Inflammatory macrophage treated with lipopolysaccharide for 1 hour (primary cell): ENCODE measurements at places on chromosomes 1 and 21.

DNA sequence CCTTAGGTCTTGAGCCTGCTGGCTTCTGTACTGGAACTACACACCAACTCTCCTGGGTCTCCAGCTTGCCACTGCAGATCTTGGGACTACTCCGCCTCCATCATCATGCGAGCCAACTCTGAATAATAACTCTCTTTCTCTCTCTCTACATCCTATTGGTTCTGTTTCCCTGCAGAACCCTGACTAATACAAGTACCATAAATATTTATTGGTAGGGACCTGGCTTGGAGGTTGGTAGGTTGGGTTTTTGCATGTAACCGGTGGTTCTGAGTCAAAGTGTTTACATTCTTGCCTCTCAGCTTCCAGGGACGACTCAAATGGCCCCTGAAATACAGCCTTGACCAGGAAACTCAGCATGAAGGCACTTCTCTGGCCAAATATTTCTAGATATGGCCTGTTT, 110.4 kb downstream of the KCND3 start:
- no peak for DNase-seq

DNA sequence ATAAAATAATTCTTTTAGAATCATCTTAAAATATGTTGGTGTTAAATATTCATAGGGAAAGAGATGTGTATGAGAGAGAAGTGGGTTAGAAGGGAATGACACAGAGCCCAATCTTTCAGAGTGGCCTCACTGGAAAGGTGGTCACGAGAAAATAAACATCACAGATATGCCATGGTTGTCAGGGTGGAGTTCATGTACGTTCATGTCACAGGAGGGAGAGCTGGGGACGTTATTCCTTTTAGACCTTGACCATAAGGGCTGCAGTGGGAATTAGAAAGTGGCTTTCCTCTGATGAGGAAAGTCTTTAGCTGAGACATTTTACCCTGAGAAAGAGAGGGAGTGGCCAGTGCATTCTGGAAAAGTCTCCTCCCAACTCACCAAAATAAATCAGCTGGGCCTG, 90.6 kb upstream of the TNR start:
- DNase-seq: no peak

DNA sequence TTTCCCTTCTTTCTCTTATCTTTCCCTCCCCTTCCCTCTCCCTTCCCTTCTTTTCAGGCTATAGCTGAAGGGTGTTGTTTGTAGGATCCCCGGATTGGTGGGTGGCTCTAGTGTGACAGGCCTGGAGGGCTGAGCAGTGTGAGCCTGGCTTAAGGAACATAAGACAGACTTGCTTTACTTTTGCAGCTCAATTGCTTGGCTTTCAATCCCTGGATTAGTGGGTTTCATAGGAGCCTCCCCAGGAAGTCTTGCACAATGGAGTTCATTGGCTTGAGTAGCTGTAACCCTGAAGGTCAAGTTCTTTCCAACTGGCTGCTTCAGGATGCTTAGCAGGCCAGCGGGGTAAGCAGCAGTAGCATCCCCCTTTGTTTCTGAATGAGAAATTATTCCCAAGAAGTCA, 126.7 kb downstream of the CAMTA1 start:
- no peak for DNase-seq

- no peak for DNase-seq
These were observed 16.5 kb downstream of the BACH1 start for GRCh38 chr21:29315131-29315749.

DNA sequence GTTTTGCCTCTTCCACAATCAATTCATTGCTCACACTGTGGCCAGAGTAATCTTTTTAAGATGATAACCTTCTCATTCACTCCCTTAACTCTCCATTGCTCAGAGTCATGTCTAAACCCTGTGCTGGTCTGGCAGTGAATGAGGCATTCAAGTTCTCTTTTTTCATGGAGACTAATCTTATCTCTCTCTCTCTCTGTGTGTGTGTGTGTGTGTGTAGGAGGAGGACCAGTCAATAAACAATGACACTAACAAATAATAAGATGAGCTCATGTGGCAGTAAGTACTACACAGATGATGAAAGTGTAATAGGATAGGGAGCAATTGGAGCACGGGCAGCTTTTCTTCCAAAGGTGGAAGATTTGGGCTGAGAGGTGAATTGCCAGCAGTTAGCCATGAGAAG, 122.0 kb upstream of the B3GALT2 start:
- no peak for DNase-seq

GRCh38 chr1:9380711-9381110, 88.0 kb downstream of the SPSB1 start:
- DNase-seq: no peak

- DNase-seq: peak; percentile 64
These were observed 109.0 kb downstream of the HIVEP3 start for GRCh38 chr1:41809692-41810091.

DNA sequence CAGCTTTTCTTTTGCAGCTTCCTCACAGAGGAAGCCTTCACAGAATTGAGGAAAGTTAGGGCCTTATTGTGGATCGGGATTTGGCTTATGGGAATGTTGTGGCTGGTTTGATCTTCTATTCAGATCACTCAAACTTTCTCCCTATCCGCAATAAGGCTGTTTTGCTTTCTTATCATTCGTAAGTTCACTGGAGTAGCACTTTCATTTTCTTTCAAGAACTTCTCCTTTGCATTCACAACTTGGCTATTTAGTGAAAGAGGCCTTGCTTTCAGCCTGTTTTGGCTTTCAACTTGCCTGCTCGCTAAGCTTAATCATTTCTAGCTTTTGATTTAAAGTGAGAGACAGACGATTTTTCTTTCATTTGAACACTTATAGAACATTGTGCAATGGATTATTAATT, 181.9 kb upstream of the B3GALT2 start:
- DNase-seq: peak; percentile 12

- DNase-seq: peak; percentile 20
These were observed 229.7 kb upstream of the CACYBP start for GRCh38 chr1:174769961-174770549.

DNA sequence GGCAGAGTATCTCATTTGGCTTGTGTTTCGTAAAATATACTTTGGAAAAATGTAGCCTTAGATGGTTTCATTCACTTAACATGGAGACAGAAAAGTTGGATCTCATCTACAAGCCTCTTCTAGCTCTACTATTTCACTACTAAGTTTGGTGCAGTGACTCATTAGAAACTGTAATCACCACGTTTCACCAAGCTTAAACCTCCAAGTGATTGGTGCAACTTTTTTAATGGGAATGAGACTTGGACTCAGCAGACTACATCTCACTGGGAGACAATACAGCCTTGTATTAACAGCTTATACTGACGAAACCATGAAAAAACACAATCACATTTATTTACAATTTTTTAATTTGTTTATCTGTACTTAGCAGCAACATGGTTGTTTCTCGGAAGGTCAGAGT, 29.9 kb upstream of the NRIP1 start:
- no peak for DNase-seq

DNA sequence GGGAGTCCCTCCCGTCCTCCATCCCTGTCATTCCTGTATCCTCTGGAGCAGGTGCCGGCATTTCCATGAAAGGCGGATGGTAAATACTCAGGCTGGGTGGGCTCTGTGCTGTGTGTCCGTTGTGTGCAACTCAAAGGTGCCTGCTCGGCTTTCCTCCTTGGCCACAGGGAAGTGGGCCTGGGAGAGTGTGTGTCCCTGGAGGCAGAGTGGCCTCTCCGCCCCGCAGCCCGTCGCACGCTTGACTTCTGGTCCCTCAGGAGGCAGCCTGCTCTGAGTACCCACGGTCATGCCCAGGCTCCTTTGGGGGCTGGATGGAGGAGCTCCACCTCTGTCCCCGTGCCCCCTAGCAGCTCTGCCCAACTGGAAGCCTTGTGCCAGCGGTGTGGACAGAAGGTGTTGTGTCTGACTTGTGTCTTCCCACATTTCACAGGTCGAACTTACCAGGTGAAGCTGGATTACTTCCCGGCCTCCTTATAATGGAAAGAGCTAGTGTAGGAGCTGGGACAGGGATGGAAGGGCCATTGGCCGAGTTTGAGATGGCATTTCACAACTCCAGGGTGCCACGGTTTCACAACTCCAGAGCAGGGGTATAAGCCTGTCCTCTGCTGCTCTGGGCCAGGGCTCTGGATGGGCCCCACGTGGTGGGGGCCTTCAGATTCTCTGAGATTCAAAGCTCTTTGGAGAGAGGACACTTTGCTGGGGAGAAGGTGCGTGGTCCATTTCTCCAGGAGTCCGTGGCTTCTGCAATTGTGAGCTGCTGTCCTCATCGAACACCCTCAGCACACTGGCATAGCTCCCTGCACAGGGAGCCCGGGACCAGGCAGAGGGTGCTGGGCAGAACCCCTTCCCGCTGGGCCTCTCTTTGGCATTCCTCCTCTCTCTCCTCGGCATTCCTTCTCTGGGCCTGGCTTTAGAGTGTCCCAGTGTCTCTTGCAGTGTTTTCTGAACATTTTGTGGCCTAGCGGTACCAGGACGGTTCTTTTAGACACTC, 152.7 kb upstream of the COL6A1 start:
- no peak for DNase-seq

DNA sequence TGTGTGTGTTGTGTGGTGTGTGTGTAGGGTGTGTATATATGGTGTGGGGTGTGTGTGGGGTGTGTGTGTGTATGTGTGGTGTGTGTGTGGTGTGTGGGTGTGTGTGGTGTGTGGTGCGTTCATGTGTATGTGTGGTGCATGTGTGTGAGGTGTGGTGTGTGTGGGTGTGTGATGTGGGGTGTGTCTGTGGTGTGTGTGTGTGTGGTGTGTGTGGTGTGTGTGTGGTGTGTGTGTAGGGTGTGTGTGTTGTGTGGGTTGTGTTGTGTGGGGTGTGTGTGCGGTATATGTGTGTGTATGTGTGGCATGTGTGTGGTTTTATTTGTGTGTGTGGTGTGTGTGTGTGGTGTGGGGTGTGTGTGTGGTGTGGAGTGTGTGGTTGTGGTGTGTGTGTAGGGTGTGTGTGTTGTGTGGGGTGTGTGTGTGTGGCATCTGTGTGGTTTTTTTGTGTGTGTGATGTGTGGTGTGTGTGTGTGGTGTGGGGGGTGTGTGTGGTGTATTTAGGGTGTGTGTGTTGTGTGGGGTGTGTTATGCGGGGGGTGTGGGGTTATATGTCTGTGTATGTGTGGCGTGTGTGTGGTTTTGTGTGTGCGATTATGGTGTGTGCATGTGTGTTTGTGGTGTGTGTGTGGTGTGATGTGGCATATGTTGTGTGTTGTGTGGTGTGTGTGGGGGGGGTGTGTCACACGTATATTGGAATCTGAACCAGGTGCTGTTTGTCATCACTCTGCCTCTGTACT, 17.1 kb upstream of the ZBTB21 start:
- no peak for DNase-seq

GRCh38 chr1:18111605-18112297, 4.2 kb downstream of the IGSF21 start:
- no peak for DNase-seq

DNA sequence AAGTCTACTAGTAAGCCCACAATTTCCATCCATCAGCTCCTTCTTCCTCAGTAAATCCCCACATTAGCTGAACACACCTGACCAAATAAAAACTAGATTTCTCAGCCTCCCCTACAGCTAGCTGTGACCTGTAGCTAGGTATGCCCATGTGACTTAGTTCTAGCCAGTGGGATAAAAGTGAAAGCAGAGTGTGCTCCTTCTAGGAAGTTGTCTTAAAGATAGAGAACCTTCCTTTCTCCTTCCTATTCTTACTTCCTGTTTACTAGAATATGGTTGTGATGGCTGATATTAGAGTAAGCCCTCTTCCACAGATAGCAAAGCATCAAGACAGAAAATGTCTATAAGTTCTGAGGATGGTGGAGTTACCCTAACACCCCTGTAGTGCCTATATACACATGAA, 67.0 kb downstream of the PIK3R3 start:
- peak; percentile 47 for DNase-seq

DNA sequence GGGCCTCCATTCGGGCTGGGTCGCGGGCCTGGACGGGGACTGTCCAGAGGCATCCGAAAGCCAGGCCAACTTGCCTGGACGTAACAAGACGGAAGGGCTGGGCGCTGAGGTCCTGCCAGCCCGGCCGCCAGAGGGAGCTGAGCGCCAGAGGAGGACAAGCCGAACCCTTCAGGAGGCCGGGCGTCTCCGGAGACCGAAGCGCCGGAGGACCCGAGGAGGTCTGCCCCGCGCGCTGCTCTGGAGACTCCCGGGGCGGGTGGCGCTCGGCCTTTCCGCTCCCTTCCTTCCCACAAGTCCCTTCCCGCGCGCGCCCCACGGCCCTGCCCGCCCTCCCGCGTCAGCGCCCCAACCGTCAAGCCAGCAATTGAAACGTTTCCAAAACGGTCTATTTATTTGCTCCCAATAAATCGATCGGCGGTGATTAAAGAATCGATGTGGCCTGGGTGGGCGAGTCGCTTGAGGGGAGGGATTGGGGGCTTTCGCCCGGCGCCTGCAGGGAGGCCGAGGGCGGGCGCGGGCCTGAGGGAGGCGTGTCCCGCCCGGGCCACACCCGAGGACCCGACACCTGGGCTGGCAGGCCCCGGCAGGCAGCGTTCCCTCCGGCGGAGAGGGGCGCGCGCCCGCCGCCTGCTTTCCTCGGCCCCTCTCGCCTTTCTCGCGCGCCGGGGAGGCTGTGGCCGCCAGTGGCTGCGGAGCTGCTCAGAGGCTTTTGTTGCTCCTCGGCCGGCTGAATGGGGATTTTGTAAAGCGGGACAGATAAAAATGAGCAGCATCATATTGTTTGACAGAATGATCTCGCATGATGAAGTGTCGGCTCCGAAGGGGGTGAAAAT, 5.2 kb upstream of the FOXD3 start:
- DNase-seq: peak; percentile 72

GRCh38 chr1:115355069-115355468, 17.0 kb upstream of the NGF start:
- no peak for DNase-seq

DNA sequence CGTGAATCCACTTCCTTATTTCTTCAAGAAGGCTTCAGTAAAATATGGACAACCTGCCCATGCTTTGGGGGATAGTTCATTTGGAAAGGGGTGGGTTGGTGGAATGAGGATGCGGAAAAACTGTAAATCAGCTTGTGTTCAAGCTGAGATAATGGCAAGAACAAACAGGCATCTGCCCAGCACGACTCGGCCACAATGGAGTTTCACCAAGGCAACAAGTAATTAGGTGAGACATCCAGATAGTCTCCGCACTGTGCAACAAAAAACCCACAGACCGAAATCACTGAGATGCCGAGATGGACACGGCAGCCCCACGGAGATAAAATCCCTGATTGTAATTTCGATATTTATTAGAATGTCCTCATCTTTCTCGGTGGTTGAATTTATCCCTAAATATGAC, 455.2 kb downstream of the AJAP1 start:
- no peak for DNase-seq

- DNase-seq: no peak
These were observed 130.4 kb downstream of the LHX4 start for GRCh38 chr1:180360333-180361075.

DNA sequence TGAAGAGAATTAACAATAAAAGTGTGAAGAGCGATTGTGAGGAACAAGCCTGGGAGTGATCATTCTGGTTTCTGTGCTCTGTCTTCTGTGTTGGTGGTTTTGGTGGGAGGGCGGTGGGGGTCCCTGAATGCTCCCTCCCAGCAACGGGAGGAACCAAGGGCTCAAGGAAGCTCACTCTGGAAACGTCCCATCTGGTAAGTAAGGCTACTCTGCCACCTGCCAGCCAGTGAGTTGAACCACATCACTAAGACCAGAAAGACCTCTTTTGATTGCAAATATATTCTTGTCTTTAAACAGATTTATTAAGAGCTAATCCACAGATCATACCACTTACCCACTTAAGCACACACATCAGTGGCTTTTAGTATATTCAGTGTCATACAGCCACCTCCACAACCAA, 125.0 kb downstream of the PRDM2 start:
- DNase-seq: no peak

- DNase-seq: no peak
These were observed at the start of gene CRABP2 for GRCh38 chr1:156705321-156705917. TSS of gene CRABP2 (minus strand) at chr1:156705583. CDS start at chr1:156705446, 137 bp downstream.
